ENCODE measurements at places on chromosomes 12 and 14. TPM values are rescaled to one million over a fixed set of nuclear protein-coding genes. Genes with fewer than 3 reads are reported as not detected.

Gene MUCL1
- not detected for polyA plus RNA-seq

DNA sequence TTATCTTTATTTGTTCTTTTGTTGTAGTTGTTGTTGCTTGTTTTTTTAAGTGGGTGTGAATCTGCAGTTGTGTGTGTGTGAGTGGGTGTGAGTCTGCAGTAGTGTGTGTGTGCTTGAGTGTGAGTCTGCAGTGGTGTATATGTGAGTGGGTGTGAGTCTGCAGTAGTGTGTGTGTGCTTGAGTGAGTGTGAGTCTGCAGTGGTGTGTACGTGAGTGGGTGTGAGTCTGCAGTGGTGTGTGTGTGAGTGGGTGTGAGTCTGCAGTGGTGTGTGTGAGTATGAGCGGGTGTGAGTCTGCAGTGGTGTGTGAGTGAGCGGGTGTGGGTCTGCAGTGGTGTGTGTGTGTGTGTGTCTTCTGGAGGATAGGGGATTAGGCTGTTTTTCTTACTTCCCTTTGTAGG lies 1186.8 kb upstream of the SEL1L start:
- no peak overlapping the region for H3K27ac ChIP-seq
- H3K4me1 ChIP-seq: no peaks in the 10 kb centered on the region
- no peak overlapping the region for H3K4me3 ChIP-seq
- H3K27me3 ChIP-seq: no peaks in the 10 kb centered on the region
- H3K36me3 ChIP-seq: no peaks in the 10 kb centered on the region

Gene SLC4A8
- polyA plus RNA-seq: 20.3 TPM

Gene CPNE6
- polyA plus RNA-seq: not detected

- peaks cover 15% of the 10 kb centered on the region for H3K4me1 ChIP-seq
- H3K36me3 ChIP-seq: no peaks in the 10 kb centered on the region
- no peak overlapping the region for H3K27ac ChIP-seq
- no peak overlapping the region for H3K4me3 ChIP-seq
- DNase-seq: no peak
- H3K27me3 ChIP-seq: no peaks in the 10 kb centered on the region
These were observed 8.5 kb downstream of the VASH1 start for GRCh38 chr14:76769636-76770292.

DNA sequence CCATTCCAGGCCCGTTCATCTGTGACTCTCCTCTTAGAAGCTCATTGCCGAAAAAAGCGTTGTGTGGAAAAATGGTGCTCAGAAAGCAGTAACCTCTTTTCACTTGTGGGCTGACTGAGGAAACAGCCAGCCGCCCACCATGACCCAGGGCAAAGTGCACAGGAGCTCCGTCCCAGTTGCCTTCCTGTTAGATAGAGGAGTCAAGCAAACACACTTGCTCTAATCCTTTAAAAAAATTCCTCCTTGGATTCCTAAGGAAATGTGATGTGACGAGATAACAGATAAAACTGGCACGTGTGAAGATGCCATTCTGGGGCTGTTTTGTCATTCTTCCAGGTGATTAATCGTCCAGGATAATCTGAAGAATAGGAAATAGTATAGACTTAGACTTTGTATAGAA lies 396.8 kb upstream of the DDHD1 start:
- no peaks in the 10 kb centered on the region for H3K36me3 ChIP-seq
- peaks cover 4% of the 10 kb centered on the region for H3K4me1 ChIP-seq
- no peak overlapping the region for H3K4me3 ChIP-seq
- no peaks in the 10 kb centered on the region for H3K27me3 ChIP-seq

GRCh38 chr12:2194060-2194459 lies 141.3 kb downstream of the CACNA1C start:
- H3K27ac ChIP-seq: no peak overlapping the region
- H3K27me3 ChIP-seq: no peaks in the 10 kb centered on the region
- H3K4me1 ChIP-seq: peaks cover 10% of the 10 kb centered on the region
- no peak for DNase-seq

DNA sequence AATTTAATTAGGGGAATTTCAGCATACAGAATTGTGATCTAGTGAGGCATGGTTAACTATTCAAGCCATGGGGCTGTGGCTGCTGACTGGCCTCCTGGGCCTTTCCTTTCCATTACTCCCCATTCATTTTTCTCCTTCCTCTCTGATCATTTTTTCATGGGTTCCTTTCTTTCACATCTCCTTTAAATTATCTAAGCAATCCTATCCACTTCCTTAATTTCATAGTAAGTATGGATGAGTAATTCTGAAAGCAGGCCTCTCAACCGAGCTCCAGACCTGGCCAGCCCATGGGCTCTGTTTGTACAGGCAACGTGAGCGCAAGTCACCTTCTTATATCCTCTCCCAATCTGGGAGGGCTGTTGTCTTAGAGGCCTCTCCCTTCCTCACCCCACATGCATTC lies 13.4 kb downstream of the CKAP4 start:
- no peak overlapping the region for H3K4me3 ChIP-seq
- no peak for DNase-seq
- no peaks in the 10 kb centered on the region for H3K27me3 ChIP-seq
- H3K4me1 ChIP-seq: no peaks in the 10 kb centered on the region
- no peak overlapping the region for H3K27ac ChIP-seq
- H3K36me3 ChIP-seq: no peaks in the 10 kb centered on the region

GRCh38 chr14:48690349-48690748 lies 895.8 kb downstream of the RPS29 start:
- DNase-seq: no peak
- no peaks in the 10 kb centered on the region for H3K4me1 ChIP-seq
- no peaks in the 10 kb centered on the region for H3K36me3 ChIP-seq
- H3K27ac ChIP-seq: no peak overlapping the region
- no peaks in the 10 kb centered on the region for H3K27me3 ChIP-seq

Gene LAG3
- polyA plus RNA-seq: 1.2 TPM

DNA sequence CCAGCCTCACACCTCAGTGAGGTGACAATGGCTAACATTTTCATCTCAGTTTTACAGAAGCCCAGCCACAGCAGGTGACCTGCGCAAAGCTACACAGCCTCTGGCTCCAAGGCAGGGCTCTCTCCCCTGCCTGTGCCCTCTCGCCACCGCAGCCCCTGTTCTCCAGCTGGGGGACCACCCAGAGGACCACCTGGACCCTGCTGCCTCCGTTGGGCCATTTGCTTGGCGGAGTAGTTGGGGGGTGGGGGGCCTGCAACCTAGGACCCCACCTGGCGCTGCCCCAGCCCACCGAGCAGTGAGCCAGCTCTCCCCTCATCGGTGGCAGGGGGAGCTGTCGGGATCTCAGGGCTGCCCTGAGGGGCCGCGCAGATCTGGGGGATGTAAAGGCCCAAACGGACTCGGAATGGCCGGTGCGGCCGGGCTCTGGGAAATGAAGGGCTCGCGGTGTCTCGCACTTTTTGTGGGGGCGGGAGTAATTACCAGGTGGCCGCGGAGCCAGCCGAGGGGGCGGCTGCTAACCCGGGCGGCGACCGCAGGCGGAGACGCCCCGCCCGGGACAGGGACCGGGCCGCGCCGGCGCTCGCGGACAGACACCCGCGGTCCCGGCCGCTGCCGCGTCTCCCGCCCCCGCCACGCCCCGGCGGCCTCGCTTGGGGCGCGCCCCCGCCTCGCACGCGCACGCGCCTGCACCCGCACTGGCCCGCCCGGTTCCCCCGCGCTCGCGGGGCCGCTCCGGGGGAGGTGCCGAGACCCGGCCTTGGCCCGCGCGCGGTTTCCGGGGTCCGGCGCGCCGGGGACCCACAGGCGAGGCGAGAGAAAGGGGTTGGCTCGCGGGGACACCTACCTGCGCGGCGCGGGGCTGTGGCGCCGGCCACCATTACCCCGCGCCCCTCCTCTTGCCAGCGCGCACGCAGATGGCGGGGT lies 8.6 kb upstream of the GPR68 start:
- peaks cover 11% of the 10 kb centered on the region for H3K4me1 ChIP-seq
- H3K27me3 ChIP-seq: peaks cover 15% of the 10 kb centered on the region
- no peaks in the 10 kb centered on the region for H3K36me3 ChIP-seq
- H3K27ac ChIP-seq: no peak overlapping the region
- peak; percentile 61 for DNase-seq

Gene AQP5
- 1.2 TPM for polyA plus RNA-seq

Gene OTX2
- 0.18 TPM for polyA plus RNA-seq

Gene DNAH10
- 0.22 TPM for polyA plus RNA-seq

Gene PCK2
- polyA plus RNA-seq: 75.0 TPM

Gene DHRS4L2
- polyA plus RNA-seq: 22.6 TPM

Gene LRP1-AS
- polyA plus RNA-seq: 0.59 TPM

Measured in hepatocyte (in vitro differentiated cells).